ENCODE measurements at places on chromosomes 7 and 10.
A peak's percentile ranks its signal among the peaks of the same experiment; 100 is the strongest.

- no peak for DNase-seq
These were observed 32.1 kb upstream of the GTF2I start for GRCh38 chr7:74625446-74625845.

DNA sequence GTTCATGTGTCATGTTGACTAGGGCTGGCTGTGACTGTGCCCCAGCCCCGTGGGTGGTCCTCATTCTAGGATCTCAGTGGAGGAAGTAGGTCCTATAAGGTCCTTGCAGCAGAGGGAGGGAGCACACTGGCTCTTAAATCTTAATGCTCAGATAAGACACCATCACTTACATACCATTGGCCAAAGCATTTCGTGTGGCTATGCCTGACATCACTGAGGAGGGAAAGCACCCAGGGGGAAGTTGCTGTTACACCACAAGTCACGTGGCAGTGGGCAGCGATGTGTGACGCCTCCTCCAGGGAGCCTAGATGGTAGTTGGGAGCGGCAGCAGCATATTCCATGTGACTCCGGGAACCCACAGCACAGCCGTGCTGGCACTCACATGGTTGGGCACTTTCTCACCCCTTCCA, 224.7 kb upstream of the SH2B2 start:
- peak; percentile 97 for DNase-seq

- no peak for DNase-seq
These were observed 70.5 kb upstream of the LRRC17 start for GRCh38 chr7:102842284-102842683.

DNA sequence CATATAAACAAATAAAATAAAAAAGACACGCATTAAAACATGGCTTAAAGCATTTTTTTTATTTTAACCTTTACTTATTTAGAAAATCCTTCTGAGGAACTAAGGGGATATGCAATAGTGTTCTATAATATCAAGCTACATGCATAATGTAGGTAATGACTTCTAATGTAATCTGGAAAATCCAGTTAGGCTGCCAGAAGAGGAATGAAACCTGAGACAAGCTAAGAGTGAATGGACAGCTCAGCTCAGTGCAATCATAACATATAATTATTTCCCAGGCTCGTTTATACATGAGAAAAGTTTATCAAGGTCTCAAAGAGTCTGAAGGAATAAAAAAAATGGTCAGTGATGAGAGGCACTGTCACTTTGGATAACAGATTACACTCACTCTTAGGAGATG, 649.0 kb upstream of the PCDH15 start:
- DNase-seq, result no peak

- DNase-seq, result peak; percentile 62
These were observed 71.0 kb downstream of the PAXIP1 start for GRCh38 chr7:154931906-154932305.

- DNase-seq, result no peak
These were observed 41.3 kb downstream of the ZNF467 start for GRCh38 chr7:149732111-149732561.

DNA sequence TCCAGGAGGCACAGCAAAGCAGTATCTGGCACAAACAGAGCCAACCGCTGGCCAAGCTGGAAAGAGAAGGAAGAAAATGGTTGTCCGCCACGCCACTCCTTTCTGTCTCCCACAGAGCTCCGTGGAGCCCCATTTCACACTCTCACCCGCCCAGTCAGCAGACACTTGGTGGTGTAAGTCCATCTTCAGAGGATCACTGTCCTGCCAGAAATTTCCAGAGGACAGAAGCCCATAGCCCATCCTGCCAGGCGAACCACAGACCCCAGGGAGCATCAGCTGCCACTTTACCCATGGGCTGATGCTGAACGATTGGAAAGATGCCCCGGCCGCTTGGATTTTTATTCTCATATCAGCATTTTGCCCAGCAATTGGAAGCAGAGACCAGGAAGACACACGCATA, 144.7 kb upstream of the LYZL2 start:
- no peak for DNase-seq

DNA sequence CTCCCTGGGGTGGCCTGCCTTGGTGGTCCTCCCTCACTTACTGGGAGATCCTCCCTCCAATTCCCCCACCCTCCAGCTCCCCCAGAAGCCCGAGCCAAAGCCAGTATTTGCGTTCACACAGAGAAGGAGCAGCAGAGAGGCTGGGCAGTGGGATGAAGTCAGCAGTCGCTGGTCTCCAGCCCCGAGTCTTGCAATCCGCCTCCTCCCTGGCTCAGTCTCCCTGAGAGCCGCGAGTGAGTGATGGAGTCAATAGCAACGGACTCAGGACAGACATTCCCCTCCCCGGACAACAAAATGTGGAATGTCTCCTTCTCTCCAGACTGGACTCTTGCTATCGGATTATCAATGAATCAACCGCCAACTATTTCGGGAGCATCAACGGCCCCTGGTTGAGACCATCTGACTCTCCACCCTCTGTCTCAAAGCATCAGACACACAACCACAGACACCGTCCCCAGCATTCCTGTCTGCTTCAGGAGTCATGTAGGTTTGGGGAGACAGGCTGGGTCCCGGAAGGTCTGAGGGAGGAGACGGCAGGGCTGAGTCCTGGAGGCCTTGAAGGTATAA, 178.4 kb downstream of the SH3PXD2A start:
- DNase-seq, result peak; percentile 72

GRCh38 chr7:8481752-8482446, 48.5 kb downstream of the NXPH1 start:
- DNase-seq, result no peak

DNA sequence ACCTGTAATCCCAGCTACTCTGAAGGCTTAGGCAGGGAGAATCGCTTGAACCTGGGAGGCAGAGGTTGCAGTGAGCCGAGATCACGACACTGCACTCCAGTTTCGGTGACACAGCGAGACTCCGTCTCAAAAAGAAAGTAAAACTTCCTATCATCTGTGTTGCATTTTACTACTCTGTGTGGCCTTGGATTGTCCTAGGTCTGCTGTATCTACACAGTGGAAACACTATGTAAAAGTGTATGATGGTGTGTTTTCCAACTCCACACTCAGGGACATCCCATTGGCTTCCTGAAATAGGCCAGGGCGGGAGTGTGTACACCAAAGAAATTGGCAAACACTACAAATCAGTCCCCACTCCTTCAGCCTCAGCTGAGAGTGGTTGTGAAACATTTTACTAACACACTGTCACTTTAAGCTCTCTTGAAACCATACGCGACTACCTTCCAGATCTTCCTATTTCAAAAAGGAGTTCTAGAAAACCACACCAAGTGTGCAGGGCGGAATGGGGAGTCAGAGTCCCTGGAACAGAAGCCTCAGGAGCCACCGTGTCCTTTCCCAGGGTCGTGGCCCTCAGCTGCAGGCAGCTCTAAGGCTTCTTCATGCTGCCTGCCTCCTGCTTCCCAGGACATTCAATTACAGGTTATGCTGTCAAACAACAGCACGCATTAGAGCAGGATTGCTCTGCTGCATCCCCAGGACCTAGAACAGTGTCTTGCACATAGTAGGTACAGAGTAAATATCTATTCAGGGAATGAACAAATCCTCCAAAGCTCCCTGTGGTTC, 275.4 kb downstream of the PARD3 start:
- DNase-seq, result peak; percentile 68

- DNase-seq, result no peak
These were observed 546.4 kb upstream of the C7orf33 start for GRCh38 chr7:148044173-148044572.

- no peak for DNase-seq
These were observed 4.0 kb downstream of the EFCAB10 start for GRCh38 chr7:105577251-105577650.

DNA sequence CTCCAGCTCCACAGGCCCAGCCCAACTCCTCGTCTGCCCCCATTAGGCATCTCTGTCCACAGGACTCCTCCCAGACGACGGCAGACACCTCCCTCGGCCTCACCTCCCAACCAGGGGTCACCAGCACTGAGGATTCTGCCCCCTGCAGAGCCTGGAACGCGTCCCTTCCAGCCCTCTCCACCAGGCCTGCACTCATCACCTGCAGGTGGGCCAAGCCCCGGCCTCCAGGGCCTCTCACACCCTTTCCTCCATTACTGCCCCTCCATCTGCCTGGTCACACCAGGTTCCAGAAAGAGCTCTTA, 42.7 kb upstream of the PDGFA start:
- no peak for DNase-seq

- DNase-seq, result no peak
These were observed 61.5 kb downstream of the PDSS1 start for GRCh38 chr10:26759008-26759407.

DNA sequence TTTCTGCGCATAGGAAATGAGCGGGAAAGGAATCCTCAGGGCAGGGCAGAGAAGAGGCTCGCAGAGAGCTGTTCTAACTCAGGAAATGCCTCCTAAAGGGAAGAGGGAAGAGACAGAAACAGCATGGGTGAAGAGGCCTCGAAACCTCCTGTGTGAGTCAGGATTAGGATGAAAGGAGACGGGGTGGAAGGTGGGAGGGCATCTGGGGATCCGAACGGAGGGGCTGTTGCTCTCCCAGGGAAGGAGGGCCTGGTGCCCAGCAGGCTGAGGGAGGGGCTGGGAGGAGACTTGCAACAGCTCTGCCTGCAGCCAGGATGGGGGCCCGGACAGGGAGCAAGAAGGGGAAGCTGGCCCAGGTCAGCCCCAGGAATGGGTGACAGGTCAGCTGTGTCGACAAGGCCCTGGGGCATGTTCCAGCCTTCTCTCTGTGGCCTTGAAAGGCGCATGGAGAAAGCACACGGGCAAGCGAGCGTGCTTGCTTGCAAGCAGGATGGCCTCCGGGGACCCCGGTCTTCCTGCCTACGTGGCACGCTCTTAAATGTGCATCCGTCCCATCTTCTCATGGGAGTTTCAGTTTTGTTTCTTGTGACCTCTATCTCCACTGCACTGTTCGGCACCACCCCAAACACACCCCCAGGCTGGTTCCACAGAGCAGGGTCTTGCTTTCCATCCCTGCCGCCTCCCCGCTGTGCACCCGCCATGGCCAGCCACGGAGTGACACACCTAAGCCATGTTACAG, 63.5 kb downstream of the HIPK2 start:
- no peak for DNase-seq

DNA sequence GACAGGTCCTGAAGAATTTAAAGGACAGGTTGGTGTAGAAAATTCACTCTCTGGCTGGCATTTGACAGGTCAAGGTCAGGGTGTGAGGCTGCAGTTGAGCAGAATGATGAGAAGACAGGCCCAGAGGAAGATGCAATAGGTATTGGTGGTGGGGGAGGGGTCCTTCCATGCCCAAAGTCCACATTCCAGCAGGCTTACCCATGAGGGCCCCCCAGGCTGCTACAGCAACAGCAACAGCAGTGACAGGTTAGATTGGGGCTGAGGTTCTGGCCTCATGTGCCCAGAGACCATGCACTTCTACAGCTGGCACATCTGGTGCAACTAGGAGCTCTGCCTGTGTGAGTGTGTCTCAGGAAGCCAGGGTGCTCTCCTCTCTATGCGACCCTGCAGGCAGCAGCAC, 223.5 kb upstream of the GHITM start:
- DNase-seq, result no peak

DNA sequence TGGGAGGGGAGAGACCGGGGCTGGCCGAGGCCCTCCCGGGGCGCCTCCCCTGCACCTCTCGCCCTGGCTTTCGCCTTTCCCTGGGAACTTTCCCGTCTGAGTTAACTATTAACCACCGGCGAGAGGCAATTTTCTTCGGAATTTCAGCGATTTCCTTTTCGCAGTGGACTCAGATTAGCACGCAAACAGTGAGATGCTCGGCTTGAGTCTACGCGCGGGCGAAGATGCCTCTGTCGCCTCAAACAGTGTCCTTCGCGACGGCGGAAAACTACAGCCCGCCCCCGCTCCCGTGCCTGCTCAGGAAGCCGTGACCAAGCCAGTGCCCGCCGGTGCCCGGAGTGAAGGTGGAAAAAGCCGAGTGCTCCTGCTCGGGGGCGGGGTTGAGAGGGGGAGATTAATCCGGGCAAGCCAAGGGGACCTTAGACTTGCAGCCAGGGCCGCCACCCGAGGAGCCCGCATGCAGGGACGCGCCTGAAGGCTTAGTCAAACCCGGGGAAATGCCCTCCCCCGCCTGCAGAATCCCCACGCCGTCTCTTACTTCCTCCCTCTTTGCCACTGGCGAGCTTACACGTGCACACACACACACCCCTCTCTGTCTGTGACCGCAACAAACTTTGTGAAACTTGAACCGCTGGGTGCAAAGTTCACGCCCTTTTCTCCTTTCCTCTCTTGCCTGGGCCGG, 14.5 kb upstream of the PAX2 start:
- no peak for DNase-seq

DNA sequence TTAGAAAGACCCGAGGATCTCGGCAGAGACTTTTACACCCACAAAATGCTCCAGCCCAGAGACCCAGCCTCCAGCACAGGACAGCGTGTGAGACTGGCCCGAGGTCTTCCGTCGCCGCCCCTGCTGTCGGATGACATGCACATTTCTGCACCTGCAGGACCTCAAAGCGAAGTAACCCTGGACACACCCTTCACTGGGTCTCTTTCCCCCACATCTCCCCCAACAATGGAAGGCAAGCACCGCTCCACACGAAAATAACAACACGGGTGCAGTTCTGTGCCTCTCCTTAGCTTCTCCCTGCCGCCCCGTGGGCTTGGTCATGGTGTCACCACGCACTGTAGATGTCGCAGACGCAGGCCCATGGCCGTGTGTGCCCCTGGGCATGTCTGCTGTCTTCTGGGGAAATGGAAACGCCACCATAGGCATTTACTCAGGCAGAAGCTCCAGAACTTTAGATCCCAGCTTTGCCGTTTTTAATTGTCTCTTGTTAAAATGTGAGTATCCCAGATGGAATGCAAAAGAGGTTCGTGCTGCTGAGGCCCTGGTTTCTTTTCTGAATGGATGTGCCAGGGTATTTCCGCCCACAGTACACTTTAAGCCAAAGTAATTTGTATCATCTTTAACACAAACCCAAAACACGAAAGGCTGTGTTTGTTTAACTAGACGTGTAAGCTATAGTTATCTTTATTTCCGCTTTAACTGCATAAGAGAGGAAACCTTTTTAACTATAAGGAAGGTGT, 237.9 kb downstream of the MGMT start:
- no peak for DNase-seq

DNA sequence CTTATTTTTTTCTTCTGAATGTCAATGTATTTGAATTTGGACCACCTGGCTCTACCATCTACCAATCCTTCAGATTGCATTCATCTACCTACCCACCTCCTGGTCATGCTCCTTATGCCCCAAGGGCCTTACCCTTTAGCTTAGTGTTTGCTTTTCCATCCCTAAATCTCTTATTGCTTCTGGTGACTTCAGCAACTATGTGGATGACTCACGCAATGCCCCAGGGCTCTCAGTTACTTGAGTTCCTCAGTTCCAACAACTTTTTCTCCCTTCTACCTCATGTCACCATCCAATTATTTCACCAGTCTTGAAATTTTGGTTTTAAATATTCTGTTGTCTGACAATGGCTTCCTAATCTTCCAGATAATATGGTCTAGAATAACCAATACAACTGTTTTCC, 118.9 kb downstream of the CFAP58 start:
- no peak for DNase-seq

GRCh38 chr10:29144126-29144525, 144.7 kb upstream of the LYZL1 start:
- DNase-seq, result no peak

GRCh38 chr7:126780993-126781392, 471.7 kb downstream of the GRM8 start:
- DNase-seq, result no peak

DNA sequence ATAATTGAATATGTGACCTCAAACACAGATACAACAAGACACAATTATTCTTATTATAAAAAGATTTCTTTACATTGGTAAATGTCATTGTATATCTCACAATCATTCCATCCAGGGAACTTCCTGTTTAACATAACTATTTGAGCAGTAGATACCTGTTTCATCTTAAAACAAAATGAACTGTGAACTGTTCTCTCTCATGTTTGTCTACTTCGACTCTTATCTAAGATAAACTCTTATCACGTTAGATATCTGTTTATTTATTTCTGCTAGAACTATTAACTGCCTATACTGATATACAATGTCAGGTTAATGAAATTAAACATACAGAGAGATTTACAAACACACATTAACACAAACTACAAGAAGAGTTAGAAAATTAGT, 20.1 kb downstream of the ANK3 start:
- no peak for DNase-seq

Measured in SJSA1 (cell line).